Posterior cingulate gyrus (tissue), 11 donors: ENCODE measurements at places on chromosomes 4 and X.
A peak's percentile ranks its signal among the peaks of the same experiment; 100 is the strongest.

DNA sequence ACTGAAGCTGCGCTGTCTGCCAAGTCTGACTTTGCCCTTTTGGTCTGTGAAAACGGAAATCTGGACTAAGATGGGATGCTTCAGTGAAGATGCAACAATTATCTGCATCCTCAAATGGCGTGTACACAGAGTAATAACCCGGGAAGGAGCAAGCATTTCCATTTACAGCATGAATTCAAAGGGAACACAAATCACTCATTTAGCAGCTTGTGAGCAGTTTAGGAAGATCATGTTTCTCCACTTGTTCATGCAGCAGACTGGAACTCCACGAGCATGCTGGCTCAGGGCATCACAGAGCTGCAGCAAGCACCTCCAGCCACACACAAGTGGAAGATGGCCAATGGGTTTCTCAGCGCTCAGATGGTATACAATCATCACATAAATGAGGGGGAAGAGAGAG is 175.5 kb downstream of the NLGN4X start:
- peak; percentile 85 for DNase-seq

- DNase-seq, result no peak
Measured at GRCh38 chr4:113783701-113784100, 22.2 kb upstream of the CAMK2D start.

DNA sequence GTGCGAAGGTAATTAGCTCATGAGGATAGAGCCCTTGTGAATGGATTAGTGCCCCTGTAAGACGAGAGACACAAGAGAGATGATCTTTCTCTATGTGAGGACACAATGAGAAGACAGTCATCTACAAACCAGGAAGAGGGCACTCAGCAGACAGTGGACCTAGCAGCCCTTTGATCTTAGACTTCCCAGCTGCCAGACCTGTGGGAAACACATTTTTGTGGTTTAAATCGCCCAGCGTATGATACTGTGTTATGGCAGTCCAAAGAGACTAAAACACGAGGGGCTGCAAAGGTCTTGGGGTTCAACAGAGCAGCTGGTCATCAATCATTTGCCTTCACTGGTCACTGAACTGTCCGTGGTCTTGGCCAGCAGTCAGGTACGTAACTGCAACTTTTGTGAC is 9.2 kb upstream of the SYNPO2 start:
- DNase-seq, result no peak

- peak; percentile 65 for DNase-seq
Measured at GRCh38 chr4:153204247-153204671, at the start of gene TRIM2. Gene TRIM2 (plus strand): TSS chr4:153204443. CDS start chr4:153204531, 88 bp downstream.

DNA sequence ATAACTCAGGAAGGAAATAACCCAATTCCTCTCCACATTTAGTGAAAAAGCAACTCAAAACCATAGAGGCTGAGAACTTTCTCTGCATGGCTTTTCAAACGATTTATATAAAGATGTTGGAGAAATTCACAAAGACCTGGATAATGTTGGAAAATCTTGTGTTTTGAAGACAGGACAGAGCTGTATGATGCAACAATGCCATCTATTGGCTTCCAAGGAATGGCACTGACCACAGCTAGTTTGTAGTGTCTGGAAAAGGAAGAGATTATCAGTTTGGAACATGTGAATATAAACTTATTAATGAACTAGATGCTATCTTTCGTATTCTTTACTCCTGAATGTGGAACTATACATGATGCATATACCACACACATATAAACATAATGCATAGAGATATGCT is 503.6 kb downstream of the IL1RAPL1 start:
- DNase-seq, result no peak

DNA sequence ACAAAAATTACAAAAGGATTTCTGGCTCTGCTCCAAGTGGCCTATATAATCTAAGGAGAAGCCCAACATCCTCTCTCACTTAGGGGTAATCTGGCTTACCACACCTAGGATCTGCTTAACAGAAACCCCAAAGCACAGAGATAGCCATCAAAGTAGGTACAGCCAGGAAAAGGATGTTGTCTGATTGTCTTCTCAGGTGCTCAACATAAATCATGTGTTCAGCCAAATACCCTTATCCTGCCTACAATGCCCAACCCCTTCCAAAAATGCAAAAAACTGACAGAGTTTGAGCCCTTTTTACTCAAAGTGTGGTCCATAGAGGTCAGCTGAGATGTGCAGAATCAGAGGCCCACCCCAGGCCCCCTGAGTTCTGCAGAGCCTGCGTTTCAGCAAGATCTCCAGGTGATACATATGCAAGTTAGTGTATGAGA is 53.9 kb downstream of the PPM1K start:
- no peak for DNase-seq
